HS-27A (cell line): ENCODE measurements at places on chromosomes 5 and 9.

DNA sequence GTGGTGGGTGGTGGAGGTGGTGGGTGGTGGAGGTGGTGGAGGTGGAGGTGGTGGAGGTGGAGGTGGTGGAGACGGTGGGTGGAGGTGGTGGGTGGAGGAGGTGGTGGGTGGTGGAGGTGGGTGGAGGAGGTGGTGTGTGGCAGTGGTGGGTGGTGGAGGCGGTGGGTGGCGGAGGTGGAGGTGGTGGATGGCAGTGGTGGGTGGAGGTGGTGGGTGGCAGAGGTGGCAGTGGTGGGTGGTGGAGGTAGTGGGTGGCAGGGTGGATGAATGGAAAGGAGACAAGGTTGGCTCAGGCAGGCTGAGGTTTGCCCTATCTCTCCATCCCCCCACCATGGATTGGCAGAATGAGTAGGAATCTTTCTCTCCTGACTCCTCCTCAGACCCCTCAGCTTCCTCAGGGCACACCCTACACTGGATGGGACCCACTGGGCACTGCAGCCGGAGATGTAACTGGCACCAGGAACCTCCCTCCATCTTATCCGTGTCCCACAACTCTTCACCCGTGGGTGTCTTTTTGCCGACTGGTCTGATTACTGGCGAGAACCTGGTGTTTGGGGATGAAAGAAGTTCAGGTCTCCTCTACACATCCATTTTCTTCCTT is 166.3 kb downstream of the C9orf50 start:
- DNase-seq: no peak

DNA sequence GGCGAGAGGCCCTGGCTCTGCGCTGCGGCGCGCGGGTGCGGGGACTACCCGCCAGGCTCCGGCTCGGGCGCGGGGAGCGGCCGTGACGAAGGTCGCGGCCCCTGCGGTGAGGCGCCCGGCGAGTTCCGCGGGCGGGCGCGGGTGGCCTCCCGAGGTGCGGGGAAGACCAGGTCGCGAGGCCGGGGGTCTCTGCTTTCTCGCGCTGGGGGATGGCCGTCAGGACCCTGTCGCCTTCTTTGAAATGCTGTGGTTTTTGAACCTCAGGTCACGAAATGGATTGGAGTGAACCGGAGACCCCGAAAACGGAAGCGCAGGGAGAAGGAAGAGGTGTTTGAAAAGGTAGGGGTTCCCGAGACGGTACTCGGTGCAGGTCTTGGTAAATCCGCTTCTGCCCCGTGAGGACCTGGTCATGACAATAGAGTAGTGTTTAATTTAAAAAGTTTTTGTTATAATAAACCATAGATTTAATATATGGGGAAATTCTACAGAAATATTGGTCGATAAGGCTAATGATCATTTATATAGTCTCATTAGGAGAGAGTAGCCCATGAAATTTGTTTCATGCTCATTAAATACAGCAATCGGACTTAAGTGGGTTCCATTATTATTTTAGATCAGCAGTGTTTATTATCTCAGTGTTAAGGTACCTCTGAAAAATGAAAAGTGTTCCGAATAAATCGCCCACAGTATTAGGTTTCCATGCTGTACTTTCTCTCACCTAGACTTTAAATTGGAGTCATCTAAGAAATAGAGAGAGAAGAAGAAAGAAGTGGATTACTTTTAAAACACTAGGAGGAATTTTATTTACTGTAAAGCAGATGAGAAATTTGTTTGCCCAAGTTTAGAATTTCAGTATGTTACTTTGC is 279.0 kb downstream of the AOPEP start:
- no peak for DNase-seq

DNA sequence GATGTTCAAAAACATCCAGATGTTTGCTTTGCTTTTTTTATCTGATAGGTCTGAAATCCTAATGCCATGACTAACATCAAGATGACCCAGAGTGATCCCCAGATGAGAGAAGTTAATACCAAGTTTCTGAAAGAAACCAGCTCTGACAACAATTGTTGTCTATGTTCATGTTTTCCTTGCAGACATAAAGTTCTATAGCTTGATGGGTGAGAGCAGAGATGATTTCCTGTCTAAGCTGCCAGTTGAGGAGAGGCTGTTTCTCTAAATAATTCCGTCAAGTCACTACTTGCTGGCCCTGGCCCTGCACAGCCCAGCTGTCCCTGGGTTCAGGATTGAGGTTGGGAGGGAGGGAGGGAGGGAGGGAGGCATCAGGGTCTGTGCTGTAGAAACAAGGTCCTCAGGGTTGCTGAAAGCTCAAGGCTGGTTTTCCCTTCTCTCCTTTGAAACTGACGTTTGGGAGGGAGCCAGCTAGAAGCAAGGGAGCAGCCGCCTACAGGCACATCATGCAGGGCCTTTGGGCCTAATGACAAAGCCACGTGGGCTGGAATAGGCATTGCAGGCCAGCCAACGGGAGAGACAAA is 3.9 kb downstream of the SPARC start:
- no peak for DNase-seq

DNA sequence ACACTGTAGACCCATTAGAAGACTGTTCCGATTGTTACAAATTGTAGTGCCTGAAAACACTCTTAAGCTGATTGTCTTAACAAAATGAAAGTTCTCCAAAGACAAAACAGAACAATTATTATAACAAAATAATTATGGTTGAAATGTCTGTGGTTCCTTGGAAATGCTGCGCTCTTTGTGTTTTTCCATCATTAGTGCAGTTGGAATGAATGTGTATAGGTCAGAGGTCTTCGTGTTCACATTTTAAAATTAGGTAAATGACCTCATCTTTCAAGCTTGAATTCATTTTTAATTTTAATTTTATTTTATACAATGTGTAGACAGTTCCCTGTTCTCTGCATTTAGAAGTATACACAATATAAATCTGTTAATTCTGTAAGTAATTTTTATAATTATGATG is 56.7 kb upstream of the NXNL2 start:
- no peak for DNase-seq

DNA sequence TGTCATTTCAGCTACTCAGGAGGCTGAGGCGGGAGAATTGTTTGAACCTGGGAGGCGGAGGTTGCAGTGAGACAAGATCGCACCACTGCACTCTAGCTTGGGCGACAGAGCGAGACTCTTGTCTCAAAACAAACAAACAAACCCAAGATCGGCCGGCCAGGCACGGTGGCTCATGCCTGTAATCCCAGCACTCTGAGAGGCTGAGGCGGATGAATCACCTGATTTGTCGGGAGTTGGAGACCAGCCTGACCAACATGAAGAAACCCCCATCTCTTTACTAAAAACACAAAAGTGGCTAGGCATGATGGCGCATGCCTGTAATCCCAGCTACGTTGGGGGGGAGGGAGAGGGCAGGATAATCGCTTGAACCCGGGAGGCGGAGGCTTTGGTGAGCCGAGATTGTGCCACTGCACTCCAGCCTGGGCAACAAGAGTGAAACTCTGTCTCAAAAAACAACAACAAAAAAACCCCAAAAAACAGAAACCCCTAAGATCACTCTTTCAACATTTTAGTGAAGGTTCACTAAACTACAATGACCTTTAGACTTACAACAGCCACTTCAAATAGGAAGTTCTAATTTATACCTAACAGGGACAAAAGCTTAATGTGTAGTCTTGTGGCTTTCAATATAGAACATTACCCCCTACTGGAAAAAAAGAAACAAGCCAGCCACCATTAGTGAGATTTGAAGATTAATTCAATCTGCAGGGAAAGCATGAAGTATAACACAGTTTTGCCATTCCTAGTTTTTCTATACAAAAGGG is 7.0 kb downstream of the HSPA9 start:
- DNase-seq: no peak

DNA sequence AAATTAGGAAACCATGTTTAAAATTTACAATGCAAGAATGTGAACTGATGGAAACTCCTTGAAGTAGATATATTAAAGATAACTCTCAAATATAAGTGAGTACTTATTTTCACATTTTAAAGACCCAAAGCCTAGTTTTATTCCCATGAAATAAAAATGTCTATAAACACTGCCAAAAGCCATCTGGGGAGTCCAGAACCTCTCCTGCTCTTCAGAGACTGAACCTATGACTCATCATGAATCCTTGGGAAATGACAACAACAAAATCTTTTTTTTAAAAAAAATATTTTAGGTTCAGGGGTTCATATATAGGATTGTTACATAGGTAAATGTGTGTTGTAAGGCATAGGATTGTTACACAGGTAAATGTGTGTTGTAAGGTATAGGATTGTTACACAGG is 33.8 kb upstream of the FYB1 start:
- DNase-seq: no peak

DNA sequence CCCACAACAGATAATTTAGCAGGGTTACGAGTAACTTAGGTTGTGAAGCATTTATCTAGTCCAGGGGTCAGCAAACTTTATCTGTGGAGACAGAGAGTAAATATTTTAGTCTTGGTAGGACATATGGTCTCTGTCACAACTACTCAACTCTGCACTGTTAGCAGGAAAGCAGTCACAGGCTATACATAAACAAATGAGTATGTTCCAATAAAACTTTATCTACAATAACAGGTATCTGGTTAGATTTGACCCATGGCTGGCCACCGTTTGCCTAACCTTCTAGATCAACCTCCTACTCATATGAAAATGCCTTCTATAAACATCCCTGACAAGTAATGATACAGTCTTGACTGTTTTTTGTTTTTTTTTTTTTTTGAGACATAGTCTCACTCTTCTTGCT is 13.0 kb upstream of the HK3 start:
- no peak for DNase-seq

GRCh38 chr5:126794157-126794828 is 17.4 kb downstream of the LMNB1 start:
- no peak for DNase-seq

GRCh38 chr9:33139421-33140228 is 27.5 kb downstream of the B4GALT1 start:
- DNase-seq: no peak

- DNase-seq: no peak
Measured at GRCh38 chr5:179250561-179251225, 94.6 kb downstream of the ADAMTS2 start.

DNA sequence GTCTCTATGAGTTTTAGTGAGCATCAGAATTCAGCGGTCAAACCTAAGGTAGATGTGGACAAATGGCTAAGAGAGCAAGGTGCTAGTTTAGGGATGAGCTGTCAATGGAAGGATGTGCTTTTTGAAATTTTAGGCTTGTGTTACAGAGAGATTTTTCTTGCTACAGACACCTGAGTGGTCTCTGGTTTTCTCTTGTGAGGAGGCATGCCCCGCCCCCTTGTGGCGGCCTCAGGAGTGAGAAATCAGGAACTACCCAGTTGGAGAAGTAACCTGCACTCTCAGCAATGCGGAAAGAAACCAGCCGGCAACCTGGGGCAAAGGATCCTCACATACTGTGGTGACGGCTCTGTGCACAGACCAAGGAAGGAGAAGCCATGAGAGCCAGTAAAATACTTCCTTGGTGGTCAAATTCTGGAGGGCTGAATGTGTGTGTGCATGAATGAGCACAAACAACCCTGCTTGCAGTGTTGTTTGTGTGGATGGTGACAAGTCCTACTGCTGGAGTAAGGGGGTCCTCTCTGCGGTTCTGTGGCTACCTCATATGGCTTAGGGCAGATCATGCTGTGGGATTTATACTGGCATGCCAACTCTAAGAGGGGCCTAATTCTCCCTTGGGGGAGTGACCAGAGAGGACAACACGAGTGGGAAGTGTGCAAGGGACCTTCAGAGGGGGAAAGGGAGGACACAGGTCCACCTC is 16.7 kb upstream of the HSD17B4 start:
- DNase-seq: no peak

DNA sequence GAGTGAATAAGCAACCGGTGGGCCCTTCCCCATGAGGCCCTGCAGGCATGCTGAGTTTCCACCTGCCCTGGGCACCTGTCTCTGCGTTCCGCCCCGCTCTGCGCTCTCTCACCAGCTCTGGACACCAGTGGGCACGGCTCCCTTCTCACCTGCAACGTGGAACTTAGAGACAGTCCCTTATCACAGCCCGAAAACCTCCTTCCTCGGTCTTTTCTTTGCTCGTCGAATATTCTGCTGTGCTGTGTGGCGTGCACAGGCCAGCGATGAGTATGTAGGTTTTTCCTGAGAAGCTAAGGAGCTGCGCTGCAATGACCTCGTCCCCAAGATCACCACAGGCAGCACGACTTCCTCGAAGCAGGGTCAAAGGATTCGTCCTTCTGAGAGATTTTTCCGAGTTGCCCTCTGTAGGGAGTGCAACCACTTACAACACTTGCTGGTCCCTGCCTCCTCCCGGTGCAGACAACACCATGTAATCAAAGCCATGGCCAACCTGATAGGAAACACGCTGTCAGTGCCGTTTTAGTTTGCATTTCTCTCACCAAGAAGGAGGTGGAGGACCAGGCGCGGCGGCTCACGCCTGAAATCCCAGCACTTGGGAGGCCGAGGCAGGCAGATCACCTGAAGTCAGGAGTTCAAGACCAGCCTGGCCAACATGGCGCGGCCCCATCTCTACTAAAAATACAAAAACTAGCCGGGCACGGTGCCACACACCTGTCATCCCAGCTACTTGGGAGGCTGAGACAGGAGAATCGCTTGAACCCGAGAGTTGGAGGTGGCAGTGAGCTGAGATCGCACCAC is 27.2 kb upstream of the NOTCH1 start:
- no peak for DNase-seq

GRCh38 chr5:169631360-169631759 is 5.7 kb upstream of the DOCK2 start:
- DNase-seq: no peak

DNA sequence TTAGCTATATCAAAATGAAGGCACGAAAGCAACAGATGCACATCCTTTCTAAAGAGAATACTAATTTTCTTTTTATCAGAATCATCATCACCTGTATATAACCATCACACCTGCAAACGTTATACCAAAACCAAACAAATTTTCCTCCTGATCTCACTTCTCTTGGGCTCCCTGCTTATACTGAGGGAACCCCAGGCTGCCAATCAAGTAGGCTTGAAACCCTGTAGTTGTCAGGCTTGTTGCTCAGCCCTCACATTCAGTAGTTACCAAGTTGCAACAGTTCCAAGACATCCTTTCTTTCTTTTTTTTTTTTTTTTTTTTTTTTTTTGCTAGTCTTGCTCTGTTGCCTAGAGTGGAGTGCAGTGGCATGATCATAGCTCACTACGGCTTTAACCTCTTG is 12.7 kb downstream of the STRBP start:
- DNase-seq: no peak

DNA sequence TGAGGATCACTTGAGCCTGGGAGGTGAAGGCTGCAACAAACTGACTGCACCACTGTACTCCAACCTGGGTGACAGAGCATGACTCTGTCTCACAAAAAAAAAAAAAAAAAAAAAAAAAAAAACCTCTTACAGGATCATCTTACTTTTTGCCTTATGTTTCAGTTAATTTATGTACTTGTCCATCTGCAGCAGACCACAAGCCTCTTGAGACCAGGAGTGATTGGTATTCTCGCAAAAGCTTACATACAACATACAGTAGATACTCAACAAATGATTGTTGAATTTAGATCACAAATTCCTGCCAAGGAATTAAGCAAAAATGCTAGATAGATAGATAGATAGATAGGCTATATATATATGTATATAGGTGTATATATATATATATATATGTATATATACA is 12.4 kb downstream of the CEMIP2 start:
- DNase-seq: no peak

- DNase-seq: no peak
Measured at GRCh38 chr9:117681888-117682287, 22.3 kb upstream of the TLR4 start.

GRCh38 chr5:68802430-68802829 is 291.4 kb upstream of the SLC30A5 start:
- no peak for DNase-seq
